ENCODE measurements at places on chromosomes 6 and 20.

GRCh38 chr6:37369321-37370201, 15.8 kb downstream of the RNF8 start:
- DNase-seq: no peak

- no peak for DNase-seq
These were observed 143.4 kb upstream of the HMGN3 start for GRCh38 chr6:79377888-79378348.

- no peak for DNase-seq
These were observed 12.6 kb downstream of the TUBB2B start for GRCh38 chr6:3214898-3215297.

DNA sequence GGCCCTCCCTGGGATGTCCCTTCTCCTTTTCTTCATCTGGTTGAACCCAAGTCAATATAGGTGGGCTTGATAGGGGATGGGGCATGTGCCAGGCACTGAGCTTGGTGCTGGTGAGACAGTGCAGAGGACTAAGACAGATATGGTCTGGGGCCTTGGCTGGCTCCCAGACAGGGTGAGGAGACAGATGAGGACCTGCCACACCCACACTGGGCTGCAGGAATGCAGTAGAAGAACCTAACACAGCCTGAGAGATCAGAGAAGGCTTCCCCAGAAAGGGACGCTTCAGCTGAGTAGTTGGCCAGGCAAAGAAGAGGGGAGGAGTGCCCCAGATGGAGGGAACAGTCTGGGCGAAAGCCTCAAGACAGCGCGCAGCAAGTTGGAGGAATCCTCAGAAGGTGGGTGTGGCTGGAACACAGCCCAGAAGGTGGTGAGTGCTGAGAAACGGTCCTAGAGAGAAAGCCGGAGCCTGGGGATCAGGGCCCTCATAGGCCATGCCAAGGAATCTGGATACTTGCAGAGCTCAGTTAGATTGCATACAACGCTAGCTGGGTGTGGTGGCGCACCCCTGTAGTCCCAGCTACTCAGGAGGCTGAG, 26.4 kb downstream of the CD40 start:
- DNase-seq: no peak

DNA sequence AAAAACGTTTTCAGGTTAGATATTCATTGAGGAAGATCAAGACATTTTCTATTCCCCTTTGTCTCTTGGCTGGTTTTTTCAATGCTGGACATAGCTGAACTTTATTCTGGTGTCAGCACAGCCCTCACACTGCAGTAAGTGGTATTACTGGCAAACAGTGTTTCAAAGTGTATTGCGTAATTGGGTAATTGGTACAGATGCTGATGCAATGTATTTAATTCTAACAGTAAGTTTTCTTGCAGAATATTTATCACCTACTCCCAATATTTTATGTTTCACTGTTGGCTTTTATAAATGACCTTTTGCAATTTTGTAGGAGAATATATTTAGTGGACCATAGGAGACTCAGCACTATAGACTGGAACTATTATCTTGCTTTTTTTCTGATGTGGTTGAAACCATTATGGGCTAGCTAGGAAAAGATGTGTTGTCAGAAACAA, 287.6 kb upstream of the SOX4 start:
- DNase-seq: no peak

GRCh38 chr6:1786455-1787453, 177.0 kb downstream of the FOXC1 start:
- DNase-seq: peak; percentile 36

- DNase-seq: no peak
These were observed 95.5 kb downstream of the PRND start for GRCh38 chr20:4817230-4817671.

GRCh38 chr6:137303441-137303840, 84.3 kb upstream of the IFNGR1 start:
- DNase-seq: no peak

Data from GM18507 (cell line).